Astrocyte (in vitro differentiated cells and primary cell): ENCODE measurements at places on chromosomes 5 and 9. TPM values are rescaled to one million over a fixed set of nuclear protein-coding genes. Genes with fewer than 3 reads are reported as not detected.
A peak's percentile ranks its signal among the peaks of the same experiment; 100 is the strongest.

DNA sequence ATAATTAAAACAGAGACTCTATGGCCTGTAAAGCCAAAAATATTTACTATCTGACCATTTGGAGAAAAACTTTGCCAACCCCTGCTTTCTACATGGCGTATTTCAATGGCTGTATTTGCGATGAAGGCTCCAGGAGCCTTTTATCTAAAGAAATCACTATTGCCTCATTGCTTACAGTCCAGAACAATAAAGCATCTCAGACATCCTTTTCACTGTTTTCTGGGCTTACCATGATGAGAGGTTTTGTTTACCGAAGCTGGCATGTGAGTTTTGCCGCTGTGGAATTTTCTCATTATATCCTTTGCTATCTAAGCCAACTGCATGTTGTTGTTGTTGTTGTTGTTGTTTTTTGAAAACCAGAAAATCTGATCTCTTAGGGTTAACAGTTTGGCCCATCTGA is 13.9 kb downstream of the PALM2AKAP2 start:
- no peak overlapping the region for H3K4me3 ChIP-seq
- peak overlapping the region; percentile 70 for H3K27ac ChIP-seq
- no peaks in the 10 kb centered on the region for H3K36me3 ChIP-seq
- peaks cover 28% of the 10 kb centered on the region for H3K4me1 ChIP-seq
- H3K27me3 ChIP-seq = no peaks in the 10 kb centered on the region

GRCh38 chr9:125359011-125359410 is 97.4 kb downstream of the GAPVD1 start:
- H3K36me3 ChIP-seq = peaks cover 59% of the 10 kb centered on the region
- H3K27ac ChIP-seq = no peak overlapping the region
- no peaks in the 10 kb centered on the region for H3K27me3 ChIP-seq

GRCh38 chr9:108100571-108100970 is 611.0 kb upstream of the KLF4 start:
- H3K36me3 ChIP-seq = no peaks in the 10 kb centered on the region
- H3K4me3 ChIP-seq = no peak overlapping the region
- DNase-seq = no peak

DNA sequence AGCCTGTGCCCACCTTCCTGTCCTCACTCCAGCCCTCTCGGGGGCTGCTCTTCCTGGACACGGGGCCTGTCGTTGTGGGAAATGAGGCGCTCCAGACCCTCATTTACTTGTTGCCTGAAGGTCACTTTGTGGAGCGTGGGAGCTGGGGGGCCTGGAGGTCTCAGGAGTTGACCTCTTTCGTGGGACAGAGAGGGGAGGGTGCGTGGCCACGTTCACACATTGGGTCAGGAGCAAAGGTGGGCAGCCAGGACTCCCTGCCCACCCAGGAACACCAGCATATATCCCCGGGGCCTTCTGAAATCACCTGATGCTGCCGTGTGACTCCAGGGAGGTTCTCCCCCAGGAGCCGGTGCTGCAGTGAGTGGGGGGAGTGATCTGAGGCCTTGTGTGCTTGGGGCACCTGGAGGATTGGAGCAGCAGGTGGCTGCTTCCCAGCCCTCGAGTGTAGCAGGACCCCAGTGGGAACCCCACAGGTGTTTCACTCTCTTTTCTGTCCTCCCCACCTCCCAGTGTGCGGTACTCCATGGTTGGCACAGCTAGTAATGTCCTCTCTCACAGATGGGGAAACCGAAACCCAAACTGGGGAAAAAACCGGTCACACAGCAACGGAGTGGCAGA is 20.3 kb downstream of the NCS1 start:
- H3K4me3 ChIP-seq = no peak overlapping the region
- H3K27ac ChIP-seq = no peak overlapping the region
- DNase-seq = no peak
- no peaks in the 10 kb centered on the region for H3K36me3 ChIP-seq
- H3K4me1 ChIP-seq = peaks cover 35% of the 10 kb centered on the region

DNA sequence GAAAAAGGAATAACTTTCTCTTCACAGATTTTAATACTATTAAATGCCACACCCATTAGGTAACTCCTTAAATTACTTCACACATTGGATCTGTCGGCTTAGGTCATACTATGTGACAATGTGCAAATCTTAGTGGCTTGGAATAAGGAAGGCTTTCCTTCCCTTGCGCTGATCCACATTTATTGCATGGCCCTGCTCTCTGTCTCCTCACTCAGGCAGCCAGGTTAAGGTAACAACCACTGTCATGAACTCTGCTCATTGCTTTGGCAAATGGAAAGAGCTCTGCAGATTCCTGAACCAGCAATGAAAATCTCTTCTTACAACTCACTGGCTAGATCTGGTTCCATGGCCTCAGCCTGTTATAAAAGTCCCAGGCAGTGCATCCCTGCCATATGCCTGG is 121.9 kb upstream of the NFIB start:
- no peak overlapping the region for H3K27ac ChIP-seq
- no peak for DNase-seq
- no peaks in the 10 kb centered on the region for H3K27me3 ChIP-seq
- no peaks in the 10 kb centered on the region for H3K36me3 ChIP-seq

DNA sequence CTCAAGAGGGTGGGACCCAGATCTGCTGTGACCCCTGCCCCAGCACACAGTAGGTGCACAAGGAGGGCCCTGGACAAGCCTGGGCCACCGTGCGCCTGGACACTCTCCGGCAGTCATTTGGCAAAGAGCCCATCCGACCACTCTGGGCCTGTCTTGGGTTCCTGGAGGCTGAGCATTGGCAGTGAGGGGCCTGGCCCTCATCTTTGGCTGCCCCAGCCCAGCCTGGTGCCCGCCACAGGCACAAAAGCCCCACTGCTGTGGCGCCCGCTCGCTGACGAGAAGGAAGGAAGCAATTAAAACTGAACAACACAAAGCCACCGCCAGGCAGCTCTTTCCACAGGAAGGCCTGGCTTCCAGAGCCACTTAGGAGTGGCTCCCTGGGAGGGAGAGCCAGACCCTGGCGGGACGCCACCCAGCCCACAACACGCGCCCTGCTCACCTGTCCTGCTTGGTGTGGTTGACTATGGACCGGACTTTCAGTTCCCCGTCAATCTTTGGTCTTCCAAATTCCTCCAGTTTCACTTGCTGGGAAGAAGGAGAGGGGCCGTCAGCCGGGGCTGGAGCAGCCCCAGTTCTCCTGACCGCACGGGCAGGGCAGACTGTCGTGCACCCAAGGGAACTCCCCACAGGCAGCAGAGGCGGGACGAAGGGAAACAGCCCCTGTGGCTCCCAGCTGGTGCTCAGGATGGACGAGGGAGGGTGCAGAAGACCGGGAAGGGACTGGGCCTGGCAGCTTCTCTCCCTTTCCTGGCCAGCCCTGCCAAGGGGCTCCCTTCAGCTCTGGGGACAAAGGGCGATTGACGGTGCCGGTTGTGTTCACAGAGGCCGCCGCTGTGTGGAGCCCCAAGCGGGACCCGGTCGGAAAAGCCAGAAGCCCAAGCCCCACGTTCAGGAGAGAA is 50.9 kb upstream of the SARDH start:
- H3K4me1 ChIP-seq = peaks cover 3% of the 10 kb centered on the region
- H3K4me3 ChIP-seq = no peak overlapping the region
- H3K36me3 ChIP-seq = peaks cover 4% of the 10 kb centered on the region
- H3K27ac ChIP-seq = no peak overlapping the region
- no peaks in the 10 kb centered on the region for H3K27me3 ChIP-seq

DNA sequence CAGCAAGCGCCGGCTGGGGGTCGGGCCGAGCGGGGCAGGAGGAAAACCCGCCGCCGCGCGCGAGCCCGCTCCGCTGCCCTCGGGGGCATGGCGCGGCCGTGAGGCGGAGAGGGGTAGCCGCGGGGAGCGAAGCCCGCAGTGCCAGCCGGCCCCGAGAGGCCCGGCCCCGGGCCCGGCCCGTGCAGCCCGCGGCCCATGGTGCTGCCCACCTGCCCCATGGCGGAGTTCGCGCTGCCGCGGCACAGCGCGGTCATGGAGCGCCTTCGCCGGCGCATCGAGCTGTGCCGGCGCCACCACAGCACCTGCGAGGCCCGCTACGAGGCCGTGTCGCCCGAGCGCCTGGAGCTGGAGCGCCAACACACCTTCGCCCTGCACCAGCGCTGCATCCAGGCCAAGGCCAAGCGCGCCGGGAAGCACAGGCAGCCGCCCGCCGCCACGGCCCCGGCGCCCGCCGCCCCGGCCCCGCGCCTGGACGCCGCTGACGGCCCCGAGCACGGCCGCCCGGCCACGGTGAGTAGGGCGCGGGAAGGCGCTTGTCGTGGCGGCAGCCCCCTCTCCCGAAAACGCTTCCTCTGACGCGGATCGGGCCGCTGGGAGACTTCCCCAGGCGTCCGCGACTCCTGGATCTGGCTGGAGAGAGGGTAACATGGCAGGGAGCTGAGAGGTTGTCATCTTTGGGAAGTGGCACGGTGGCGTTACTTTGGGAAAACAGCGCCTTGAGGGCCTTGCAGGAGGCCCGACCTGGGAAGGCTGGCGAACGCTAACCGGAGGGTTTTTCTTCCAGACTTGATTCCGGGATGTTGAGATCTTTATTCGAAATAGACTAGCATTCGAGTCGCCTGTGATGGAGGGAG is 523 bp downstream of the MAML1 start:
- H3K27me3 ChIP-seq = no peaks in the 10 kb centered on the region
- peaks cover 26% of the 10 kb centered on the region for H3K36me3 ChIP-seq
- DNase-seq = peak; percentile 24
- H3K27ac ChIP-seq = peak overlapping the region; percentile 85
- H3K4me1 ChIP-seq = peaks cover 10% of the 10 kb centered on the region

DNA sequence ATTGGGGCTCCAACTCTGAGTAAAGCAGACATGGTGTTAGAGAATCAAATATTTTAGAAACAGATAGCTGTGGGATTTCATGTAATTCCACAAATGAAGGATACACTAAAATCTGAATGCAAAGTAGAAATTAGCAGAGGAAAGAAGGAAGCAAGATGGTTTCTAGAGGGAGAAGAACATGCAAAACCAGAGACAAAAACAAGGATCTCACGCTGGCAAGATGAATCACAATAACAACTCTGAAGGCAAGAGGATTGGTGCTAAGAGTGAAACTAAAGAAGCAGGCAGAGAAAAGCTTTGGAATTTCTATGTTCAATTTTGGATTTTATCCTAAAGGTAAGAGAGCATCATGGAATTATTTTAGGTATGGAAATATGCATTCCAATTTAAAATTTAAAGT is 857.2 kb upstream of the COX7C start:
- H3K36me3 ChIP-seq = no peaks in the 10 kb centered on the region
- H3K4me1 ChIP-seq = no peaks in the 10 kb centered on the region
- no peak overlapping the region for H3K27ac ChIP-seq
- no peaks in the 10 kb centered on the region for H3K27me3 ChIP-seq
- no peak overlapping the region for H3K4me3 ChIP-seq

The SEMA5A gene
- total RNA-seq = 13.8 and 15.3 TPM in 2 replicates

The FAM78A gene
- 0.73 and 1.1 TPM in 2 replicates for total RNA-seq

The ZFP2 gene
- total RNA-seq = 0.48 and 1.1 TPM in 2 replicates

The ORM2 gene
- total RNA-seq = not detected in 2 replicates
